ENCODE measurements at places on chromosomes 11 and 22.
A peak's percentile ranks its signal among the peaks of the same experiment; 100 is the strongest.

DNA sequence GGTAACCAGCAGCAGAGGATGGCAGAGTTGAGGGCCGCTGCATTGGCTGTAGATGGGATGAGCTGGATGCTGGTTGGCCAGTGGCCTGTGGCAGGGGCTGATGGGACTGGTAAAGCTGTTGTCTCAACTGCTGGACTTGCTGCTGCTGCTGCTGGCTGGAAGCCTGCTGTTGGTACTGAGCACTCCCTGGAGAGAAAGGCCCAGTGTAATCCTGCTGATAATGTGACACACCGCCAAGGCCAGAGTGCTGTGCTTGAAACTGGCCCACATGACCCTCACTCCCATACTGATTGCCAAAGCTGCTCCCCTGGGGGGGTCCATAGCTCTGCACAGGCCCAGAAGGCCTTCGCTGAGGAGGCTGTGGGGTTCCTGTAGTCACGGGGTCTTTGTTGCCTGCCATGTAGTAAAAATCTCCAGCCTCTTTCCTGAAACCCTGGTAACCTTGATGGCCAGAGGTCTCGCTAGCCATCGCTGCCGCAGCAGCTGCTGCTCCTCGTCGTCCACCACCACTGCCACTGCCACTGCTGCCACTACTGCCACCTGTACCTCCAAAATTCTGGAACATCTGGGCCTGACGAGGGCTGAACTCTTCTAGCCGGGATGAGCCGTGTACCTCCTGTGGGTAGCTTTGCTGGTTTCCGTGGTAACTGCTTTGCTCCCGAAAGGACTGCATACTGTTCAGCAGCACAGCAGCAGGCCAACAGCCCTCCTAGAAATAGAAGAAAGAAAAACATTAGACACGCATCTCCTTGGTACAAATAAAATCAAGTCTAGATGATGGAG lies 55.6 kb downstream of the TCF20 start:
- no peak for DNase-seq

DNA sequence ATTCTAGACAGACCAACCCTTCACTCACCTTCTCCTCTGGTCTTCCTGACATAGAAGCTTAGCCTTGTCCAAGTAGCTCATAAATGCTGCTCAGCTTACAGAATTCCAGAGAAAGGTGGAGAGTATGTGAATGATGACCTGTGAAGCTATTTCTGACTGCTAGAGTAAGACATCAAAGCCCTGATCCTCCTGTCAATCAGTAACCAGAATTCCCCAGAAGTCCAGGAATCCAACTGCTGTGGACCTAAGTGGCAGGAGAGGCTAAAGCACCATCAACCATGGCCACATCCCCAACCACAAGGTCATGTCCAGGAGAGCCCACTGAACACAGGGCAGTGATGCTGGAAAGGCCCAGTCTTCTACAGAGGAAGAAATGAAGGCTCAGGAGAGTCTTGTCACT lies 2.6 kb downstream of the OR51G2 start:
- no peak for DNase-seq

DNA sequence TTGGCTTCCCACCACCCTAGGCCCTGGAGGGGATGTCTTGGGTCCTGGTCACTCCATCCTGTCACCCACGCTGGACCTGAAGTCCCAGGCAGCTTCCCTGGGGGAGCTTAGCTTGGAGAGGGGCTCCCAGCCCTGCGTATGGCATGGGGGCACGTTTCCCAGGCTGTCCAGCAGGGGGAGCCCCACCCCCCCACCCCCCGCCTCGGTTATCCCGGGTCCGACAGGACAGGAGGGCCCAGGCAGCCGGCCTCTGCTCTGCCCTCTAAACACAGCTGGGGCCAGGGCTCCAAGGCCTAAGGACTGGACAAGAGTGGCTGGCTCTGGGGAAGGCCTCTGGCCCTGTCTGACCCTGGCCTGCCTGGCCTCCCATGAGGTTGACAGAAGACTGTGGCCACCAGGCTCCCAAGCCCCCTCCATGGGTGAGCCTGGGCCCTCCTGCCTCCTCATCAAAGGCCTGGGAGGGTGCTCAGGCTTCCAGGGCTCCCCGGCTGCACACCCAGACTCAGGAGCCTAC lies 104.8 kb downstream of the NECTIN1 start:
- no peak for DNase-seq

DNA sequence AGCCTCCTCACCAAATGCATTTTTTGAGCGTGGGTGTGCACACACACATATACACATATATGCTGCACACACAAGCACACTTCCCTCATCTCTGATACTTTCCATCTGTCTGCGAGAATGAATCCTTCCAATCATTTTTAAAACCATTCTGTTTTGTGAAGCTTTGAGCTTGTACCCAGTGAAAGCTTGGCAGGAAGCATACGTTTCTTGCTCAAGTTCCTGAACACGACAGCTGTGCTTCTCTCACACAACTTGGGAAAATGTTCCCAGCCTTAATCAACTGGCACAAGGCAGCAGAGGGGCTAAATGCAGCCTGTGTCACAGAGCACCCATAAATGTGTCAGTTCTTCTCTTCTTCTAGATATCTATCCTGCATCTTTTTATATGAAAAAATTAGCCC lies 524.0 kb upstream of the KIRREL3 start:
- DNase-seq, result no peak

GRCh38 chr11:62573006-62573591 lies 592 bp downstream of the EEF1G start:
- peak; percentile 33 for DNase-seq
